WTC11 (cell line): ENCODE measurements at places on chromosomes 6 and 20. TPM values are rescaled to one million over a fixed set of nuclear protein-coding genes. Genes with fewer than 3 reads are reported as not detected.

DNA sequence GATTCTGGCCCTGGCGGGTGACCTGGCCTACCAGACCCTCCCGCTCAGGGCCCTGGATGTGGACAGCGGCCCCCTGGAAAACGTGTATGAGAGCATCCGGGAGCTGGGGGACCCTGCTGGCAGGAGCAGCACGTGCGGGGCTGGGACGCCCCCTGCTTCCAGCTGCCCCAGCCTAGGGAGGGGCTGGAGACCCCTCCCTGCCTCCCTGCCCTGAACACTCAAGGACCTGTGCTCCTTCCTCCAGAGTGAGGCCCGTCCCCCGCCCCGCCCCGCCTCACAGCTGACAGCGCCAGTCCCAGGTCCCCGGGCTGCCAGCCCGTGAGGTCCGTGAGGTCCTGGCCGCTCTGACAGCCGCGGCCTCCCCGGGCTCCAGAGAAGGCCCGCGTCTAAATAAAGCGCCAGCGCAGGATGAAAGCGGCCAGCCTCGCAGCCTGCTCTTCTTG is 868 bp upstream of the SLC2A4RG start:
- peak overlapping the region; percentile 31 for H3K4me3 ChIP-seq
- DNase-seq, result peak; percentile 73
- no peaks in the 10 kb centered on the region for H3K27me3 ChIP-seq
- H3K36me3 ChIP-seq, result peaks cover 6% of the 10 kb centered on the region; the same call in 1 of the 2 replicates
- H3K27ac ChIP-seq, result no peak overlapping the region

HLA-DOB gene
- 0.15 to 0.55 TPM (median 0.46 TPM) in 3 replicates for total RNA-seq

ANKEF1 gene
- 7.1 to 10.3 TPM (median 10.3 TPM) in 3 replicates for total RNA-seq

DNA sequence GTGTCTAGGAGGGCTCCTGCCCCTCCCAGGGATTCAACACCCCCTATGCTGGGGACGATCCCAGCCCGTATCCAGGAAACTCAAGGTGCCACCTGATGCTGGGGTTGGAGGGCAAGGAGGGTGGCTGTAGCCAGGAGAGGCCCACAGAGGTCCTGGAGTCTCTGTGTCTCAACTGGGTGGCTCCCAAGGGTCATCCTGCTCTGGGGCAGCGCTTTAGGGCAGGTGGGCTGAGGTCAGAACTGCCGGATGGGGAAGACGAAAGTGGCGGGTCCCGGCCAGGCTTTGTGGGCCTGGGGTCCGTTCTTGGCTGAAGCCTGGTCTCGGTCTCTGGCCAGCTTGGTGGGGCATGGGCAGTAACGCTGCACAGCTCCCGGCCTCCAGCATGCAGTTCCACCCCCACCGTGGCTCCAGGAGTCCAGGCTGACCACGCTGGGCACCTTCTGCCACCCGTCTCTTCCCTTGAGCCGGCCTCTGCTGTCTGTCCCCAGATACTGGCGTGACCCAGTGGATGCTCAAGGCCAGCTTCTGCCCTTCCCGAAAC is 2.8 kb upstream of the COL20A1 start:
- no peak for DNase-seq
- H3K4me3 ChIP-seq, result no peak overlapping the region
- H3K27ac ChIP-seq, result no peak overlapping the region
- peaks cover 8% of the 10 kb centered on the region for H3K4me1 ChIP-seq
- H3K36me3 ChIP-seq, result peaks cover 12% of the 10 kb centered on the region

DNA sequence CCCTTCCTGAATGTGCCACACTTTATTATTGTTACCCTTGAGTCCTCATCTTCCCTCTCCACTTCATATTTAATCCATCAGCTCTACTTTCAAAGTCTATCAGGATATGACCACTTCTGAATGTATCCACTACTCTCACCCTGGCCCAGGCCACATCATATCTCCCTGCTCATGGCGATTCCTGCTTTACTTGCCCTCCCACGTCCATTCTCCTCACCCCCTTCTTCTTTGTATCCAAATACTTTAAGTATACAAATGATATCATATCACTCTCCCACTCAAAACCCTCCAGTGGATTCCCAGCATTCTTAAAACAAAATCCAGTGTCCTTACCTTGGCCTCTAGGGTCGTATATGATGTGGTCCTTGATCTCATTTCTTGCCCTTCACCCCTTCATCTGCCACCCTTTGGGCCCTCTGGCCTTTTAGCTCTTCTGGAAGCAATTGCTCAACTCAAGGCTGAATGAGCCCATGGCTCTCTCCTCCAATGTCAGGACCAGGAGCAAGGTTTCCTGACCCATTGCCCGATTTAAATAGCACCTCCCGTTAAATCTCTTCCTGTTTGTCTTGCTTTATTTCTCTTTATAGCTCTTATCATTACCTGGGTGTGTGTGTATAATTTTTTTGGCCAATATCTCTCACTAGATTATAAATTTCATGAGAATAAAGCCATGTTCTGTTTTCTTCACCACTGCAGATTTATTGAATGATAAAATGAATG is 205.9 kb upstream of the ECI2 start:
- no peaks in the 10 kb centered on the region; the same call in 1 of the 2 replicates for H3K4me1 ChIP-seq
- H3K4me3 ChIP-seq, result no peak overlapping the region
- no peaks in the 10 kb centered on the region for H3K36me3 ChIP-seq
- no peak for DNase-seq
- no peak overlapping the region for H3K27ac ChIP-seq

BLCAP gene
- total RNA-seq, result 53.5 to 85.6 TPM (median 54.4 TPM) in 3 replicates

GRCh38 chr6:43541774-43542471 is 25.0 kb downstream of the POLR1C start:
- H3K27me3 ChIP-seq, result no peaks in the 10 kb centered on the region
- no peak overlapping the region for H3K4me3 ChIP-seq
- H3K36me3 ChIP-seq, result peaks cover 71% of the 10 kb centered on the region
- no peak for DNase-seq
- no peak overlapping the region for H3K27ac ChIP-seq
- no peaks in the 10 kb centered on the region for H3K4me1 ChIP-seq

ABHD16A gene
- 28.6 to 30.3 TPM (median 29.8 TPM) in 3 replicates for total RNA-seq

DNA sequence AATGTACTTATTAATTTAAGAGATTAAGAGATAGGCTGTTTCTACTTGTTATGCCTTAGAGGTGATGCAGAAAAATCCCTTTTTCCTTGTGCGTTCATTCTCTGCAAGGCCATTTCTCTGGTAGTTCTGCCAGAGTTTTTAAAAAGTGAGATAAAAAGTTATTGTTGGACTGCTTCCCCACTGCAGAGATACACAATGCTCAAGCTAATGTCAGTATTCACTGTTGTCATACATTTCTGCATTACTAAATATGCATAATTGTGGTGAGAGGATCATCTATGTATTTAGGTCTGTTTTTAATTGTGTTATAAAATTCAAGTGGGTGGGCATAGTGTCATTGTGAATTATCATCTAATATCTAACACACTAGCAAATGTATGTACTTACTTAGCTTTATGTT is 600.4 kb downstream of the HTR1B start:
- H3K27me3 ChIP-seq, result peaks cover 4% of the 10 kb centered on the region; the same call in 1 of the 2 replicates
- no peaks in the 10 kb centered on the region for H3K36me3 ChIP-seq
- no peak for DNase-seq
- H3K4me3 ChIP-seq, result no peak overlapping the region

GRCh38 chr20:54512694-54513093 is 37.3 kb downstream of the DOK5 start:
- H3K27ac ChIP-seq, result no peak overlapping the region
- H3K36me3 ChIP-seq, result peaks cover 7% of the 10 kb centered on the region
- H3K27me3 ChIP-seq, result no peaks in the 10 kb centered on the region
- H3K4me1 ChIP-seq, result peaks cover 54% of the 10 kb centered on the region

DNA sequence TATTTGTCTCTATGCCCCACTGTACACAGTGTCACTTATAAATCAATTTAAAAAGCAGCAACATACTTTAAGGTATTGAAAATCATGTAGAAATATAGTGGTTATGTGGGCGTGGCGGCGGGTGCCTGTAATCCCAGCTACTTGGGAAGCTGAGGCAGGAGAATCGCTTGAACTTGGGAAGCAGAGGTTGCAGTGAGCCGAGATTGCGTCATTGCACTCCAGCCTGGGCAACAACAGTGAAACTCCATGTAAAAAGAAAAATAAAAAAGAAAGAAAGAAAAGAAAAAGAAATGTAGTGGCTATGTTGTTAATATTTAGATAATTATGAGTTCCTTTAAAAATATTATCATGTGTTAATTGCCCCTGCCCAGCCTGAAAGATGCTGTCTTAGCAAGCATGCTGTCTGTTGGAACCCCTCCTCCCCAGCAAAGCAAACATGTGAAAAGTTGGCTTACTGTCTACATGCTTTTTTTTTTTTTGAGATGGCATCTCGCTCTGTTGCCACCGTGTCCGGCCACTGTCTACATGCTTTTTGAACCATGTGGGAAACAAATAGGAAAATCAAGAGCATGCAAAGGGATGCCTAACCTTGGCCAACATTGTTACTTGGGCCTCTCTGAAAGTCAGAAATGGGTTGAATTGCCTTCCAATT is 151.4 kb upstream of the TSHZ2 start:
- no peak overlapping the region for H3K27ac ChIP-seq
- DNase-seq, result no peak
- no peaks in the 10 kb centered on the region for H3K36me3 ChIP-seq
- no peaks in the 10 kb centered on the region for H3K27me3 ChIP-seq
- H3K4me3 ChIP-seq, result no peak overlapping the region
- H3K4me1 ChIP-seq, result no peaks in the 10 kb centered on the region

TRIM26 gene
- 27.7 to 33.0 TPM (median 30.5 TPM) in 3 replicates for total RNA-seq

DNA sequence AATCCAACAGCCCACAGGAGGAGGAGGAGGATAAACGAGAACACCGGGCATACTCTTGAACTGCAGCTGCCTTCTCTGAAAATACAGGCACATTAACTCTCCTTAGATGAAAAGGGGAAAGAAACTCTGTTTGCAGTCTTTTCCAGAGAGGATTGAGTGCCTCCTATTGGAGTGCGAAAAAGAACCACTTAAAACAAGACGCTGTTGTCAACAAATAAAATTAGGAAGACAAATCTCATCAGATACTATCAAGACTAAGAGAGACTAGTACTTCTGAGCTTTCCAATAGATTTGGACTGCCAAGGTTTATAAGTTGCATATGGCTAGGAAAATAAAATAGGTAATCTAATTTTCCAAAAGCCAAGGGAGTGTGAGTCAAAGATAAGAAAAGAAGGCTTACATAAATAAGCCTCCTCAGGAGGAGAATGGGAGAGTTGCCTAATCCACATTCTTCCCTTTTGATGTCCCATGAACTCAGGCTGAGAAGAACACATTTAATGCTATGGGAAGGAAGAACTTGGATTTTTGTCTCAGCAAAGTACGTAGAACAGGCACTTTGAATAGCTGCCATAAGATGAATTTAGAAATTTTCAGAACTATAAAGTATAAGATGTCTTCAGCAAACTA is 154.7 kb downstream of the ARHGAP18 start:
- no peak overlapping the region for H3K4me3 ChIP-seq
- no peaks in the 10 kb centered on the region for H3K36me3 ChIP-seq
- no peak overlapping the region for H3K27ac ChIP-seq
- 0 out of 2 replicates have a peak, but pooled peaks cover 2% of the 10 kb centered on the region for H3K4me1 ChIP-seq

GSTA2 gene
- total RNA-seq, result 0.14 TPM in 1 of 3 replicates, not detected in the others

DNA sequence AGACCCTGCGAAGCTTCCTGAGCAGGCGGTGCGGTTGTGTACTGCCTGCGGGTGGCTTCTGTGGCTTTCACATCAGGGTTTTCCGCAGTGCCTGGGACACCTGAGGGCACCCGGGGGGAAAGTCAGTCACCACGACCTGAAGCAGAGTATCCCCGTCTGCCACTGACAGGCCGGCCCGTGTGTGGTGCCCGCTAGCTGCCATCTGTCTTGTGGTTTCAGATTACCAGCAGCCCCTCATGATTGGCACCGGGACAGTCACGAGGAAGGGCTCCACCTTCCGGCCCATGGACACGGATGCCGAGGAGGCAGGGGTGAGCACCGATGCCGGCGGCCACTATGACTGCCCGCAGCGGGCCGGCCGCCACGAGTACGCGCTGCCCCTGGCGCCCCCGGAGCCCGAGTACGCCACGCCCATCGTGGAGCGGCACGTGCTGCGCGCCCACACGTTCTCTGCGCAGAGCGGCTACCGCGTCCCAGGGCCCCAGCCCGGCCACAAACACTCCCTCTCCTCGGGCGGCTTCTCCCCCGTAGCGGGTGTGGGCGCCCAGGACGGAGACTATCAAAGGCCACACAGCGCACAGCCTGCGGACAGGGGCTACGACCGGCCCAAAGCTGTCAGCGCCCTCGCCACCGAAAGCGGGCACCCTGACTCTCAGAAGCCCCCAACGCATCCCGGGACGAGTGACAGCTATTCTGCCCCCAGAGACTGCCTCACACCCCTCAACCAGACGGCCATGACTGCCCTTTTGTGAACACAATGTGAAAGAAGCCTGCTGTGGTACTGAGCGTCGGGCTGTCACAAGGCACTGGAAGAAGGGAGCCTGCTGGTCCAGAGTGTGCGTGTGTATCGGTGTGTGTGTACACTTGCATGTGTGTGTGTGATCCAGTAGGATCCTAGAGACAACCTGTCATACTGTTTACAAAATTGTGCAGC is 54.4 kb downstream of the GOPC start:
- H3K4me1 ChIP-seq, result peaks cover 30% of the 10 kb centered on the region
- no peak overlapping the region for H3K27ac ChIP-seq
- no peaks in the 10 kb centered on the region; the same call in 1 of the 2 replicates for H3K36me3 ChIP-seq
- H3K27me3 ChIP-seq, result peaks cover 12% of the 10 kb centered on the region
- peak; percentile 79 for DNase-seq

DNA sequence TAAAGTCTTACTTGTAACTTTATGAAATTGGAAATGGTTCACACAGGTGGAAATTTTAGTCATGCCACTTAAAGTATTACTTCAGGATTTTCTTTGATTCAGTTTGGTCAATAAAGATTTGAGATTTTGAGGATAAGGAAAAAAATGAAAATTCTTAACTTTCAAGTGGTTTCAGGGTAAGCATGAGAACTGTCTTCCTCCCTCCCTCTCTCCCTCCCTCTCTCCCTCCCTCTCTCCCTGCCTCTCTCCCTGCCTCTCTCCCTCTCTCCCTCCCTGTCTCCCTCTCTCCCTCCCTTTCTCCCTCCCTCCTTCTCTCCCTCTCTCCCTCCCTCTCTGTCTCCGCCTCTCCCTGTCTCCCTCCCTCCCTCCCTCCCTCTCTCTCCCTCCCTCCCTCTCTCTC is 36.9 kb downstream of the L3MBTL3 start:
- H3K27ac ChIP-seq, result no peak overlapping the region
- H3K27me3 ChIP-seq, result no peaks in the 10 kb centered on the region
- DNase-seq, result no peak

DNA sequence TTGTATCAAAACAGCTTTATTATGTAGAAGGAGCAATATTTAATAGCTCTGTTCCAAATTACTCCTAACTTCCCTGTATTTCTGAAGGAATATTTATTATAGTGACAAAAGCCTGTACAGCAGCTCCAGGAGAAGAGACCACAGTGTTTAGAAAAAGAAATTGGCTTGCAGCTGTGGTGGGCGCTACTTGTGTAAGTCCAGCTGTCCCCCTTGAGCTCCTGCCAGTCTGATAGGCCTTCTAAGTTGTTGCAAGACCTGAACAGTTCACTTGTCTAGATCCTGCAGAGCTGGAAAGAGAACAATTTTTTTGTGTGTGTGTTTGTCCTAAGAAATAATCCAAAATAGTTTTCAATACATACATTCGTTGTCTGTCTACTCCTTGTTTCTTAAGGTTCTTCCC is 86.6 kb downstream of the JARID2 start:
- H3K36me3 ChIP-seq, result no peaks in the 10 kb centered on the region
- H3K27me3 ChIP-seq, result no peaks in the 10 kb centered on the region
- H3K4me3 ChIP-seq, result no peak overlapping the region
- H3K27ac ChIP-seq, result no peak overlapping the region
